Bronchial smooth muscle cell (primary cell): ENCODE measurements at places on chromosomes 12 and 14. TPM values are rescaled to one million over a fixed set of nuclear protein-coding genes. Genes with fewer than 3 reads are reported as not detected.

TMTC2 gene
- total RNA-seq, result 15.9 and 18.7 TPM in 2 replicates

PSMC1 gene
- 120 and 139 TPM in 2 replicates for total RNA-seq

INHBE gene
- 0.47 and 0.52 TPM in 2 replicates for total RNA-seq

MYO1H gene
- total RNA-seq, result not detected in 2 replicates

CLECL1 gene
- not detected in 2 replicates for total RNA-seq

C12orf60 gene
- 0.79 and 1.2 TPM in 2 replicates for total RNA-seq

HAL gene
- under 0.01 TPM in 1 of 2 replicates, not detected in the other for total RNA-seq

DEGS2 gene
- 0.16 and 0.26 TPM in 2 replicates for total RNA-seq

SYNDIG1L gene
- under 0.01 TPM in 2 replicates for total RNA-seq

TSPAN19 gene
- under 0.01 and 0.16 TPM in 2 replicates for total RNA-seq

RBMS2 gene
- total RNA-seq, result 9.3 and 9.5 TPM in 2 replicates
